Spinal cord (tissue), 10 donors: ENCODE measurements at places on chromosomes 6 and 20.

DNA sequence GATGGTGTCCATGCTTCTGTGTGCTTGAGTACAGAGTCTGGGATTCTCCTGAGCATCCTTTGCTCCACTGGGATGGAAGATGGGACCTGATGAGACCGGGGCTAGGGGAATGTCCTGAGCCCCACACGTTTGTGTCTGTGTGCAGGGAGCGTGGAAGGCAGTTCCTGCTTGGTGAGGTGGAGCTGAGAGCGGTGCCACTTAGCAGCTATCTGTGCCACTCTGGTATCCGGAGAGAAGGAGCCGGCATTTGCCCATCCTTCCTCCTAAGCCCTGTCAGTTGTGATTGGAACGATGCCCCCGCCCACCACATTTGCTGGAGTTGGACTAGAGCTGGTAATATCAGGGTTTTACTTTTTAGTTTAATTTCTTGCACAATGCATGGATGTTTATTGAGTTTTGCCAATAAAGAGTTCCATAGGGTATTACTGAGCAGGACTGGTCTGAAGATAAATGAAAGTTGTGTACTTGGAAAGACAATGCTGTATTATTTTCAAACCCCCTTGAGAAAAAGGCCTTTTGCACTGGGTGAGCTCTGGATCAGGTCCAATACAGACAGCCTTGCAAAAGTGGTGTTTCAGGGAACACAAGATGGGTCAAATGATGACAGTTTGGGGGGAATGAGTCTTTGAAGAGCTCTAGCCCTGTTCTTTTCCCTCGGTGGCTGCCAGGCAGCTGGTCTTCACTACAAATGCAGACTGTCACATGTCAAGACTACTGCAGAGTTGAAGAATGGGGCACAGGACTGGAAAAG, 130.8 kb downstream of the SYCP2 start:
- DNase-seq = no peak

- DNase-seq = no peak
Observed at GRCh38 chr20:3652221-3652620, 11.0 kb downstream of the GFRA4 start.

DNA sequence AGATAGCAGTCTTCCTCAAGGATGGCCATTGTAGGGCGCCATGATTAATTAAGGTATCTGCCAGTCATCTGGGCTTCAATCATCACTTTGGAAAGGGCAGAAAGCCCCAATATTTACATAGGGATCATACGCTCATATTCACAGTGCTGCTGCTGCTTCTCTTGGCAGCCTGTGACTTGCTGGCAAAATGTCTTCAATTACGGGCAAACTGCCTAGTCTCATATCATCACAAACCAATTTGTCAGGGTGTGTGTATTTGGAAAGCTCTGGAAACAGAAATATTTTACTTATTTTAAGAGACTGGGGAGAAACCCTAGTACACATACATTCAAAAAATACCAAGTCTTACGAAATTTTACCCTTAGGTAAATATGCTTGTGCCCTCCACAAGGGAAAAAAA, 77.6 kb downstream of the SAMD5 start:
- DNase-seq = no peak

DNA sequence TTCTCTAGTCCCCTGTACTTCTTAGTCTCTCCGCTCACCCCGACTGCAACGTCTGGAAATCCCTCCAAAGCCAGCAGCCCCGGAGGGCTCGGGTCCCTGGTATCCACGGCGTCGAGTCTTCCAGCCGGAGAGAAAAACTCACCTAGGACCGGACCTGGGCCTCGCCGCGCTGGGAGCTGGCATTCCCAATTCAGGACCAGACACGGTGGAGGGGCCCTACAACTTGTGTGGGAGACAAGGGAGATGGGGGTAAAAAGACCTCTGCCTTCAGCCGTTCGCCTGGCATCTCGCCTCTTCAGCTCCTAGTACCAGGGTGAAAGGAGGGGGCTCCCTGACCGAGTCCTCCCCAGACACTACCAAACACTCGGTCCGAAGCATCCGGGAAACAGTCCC, 64.3 kb downstream of the GPX5 start:
- peak; percentile 24 for DNase-seq

GRCh38 chr20:32872266-32872665, 13.5 kb downstream of the EFCAB8 start:
- no peak for DNase-seq

DNA sequence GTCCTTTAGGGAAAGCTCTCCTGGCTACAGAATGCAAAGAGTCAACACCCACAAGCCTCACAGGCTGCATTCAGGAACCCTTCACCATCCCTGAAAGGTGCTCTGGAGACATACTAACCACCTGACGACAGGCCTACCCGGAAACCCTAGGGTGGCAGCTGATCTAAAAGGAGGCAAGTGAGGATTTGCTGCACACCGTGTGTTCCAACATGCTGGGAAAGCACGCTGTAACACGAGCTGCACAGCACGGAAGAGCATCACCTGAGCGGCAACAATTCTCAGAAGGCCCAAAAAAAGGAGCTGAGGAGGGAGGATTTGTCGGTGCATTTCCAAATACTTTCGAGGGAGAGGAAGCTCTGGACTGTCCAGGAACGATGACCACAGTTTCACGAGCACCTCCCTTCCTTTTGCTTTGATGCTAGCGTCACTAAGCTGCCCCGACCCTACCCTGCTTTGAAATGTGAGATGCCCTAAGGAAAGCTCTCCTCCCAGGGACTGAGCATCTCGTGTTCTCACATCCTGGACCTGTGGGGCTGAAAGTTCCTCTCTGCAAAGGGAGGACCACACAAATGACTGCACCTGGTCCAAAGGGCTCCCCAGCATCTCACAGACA, 87.0 kb downstream of the PPP1R3G start:
- no peak for DNase-seq

DNA sequence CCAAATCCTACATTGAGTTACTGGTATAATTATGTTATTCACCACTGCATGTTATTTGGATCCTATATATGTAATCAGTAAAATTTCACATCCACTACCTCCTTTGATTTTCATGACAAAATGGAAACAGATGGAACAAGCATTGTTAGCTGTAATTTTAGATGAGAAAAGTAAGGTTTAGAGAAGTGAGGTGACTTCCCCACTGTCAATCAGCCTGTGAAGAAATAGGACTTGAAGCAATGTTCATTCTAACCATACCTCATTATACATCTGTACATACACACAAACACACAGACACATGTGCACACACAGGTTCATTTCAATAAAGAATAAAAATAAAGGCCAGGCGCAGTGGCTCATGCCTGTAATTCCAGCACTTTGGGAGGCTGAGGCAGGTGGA, 23.7 kb upstream of the QKI start:
- no peak for DNase-seq

DNA sequence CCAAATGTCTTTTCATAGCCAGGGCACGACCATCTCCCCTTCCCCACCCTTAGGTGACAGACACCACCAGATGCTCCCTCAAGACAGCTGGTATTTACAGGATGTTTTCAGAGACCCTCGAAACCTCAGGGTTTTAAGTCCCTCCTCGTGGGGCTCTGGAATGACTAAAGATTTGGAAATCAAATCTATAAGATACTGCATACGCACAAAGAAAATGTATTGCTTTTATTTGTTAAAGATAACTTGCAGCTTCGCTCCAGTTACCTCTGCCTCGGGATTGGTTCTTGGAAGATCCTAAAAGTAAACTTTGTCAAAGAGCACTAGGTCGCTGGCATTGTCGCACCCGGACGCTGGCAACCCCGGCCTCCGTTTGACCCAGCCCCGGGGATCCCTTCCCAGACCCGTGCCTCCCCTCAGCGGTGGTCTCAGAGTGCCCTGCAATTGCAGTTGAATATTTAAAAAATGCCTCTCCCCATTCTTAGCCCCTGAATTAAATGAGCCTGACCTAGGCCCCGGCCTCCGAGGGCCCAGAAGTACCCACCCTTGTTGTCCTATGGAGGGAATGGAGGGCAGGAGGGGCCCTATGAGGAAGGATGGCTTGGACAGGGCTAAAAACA, 7.1 kb downstream of the PAX1 start:
- DNase-seq = no peak

- no peak for DNase-seq
Observed at GRCh38 chr20:44288252-44288651, 22.8 kb downstream of the FITM2 start.

DNA sequence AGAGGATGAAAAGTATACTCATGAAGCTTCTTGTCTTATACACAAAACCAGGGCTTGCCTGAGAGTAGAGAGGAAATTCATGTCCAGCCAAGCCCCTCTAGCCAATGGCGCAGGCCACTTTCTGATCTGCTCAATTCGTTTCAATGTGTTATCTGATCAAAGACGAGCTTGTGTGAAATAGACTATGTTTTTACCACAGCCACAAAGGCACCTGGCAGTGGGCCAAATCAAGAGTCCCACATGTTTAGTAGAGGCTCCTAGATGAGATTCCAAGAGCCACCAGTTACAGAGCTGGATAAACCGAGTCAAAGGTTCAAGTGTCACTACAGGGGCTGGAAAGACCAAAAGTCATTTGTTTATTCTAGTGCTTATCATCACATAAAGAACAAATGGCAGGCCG, 34.9 kb downstream of the GPLD1 start:
- no peak for DNase-seq

DNA sequence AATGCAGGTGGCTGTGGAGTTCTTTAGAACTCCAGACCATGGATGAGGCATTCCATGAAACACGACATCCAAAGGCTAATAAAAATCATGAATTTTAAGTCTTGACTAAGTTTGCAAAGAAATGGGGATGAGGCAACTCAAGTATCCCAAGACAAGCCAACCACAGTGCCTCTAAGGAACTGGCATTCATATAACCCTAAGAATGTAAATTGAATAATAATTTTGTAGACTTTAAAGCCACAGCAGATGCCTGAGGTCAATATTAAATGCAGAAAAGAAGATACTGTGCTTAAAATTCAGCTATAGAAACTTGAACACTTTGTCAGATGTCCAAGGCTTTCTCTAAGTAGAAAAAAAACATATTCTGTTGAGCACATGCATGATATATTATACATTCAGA, 54.5 kb downstream of the TFAP2B start:
- no peak for DNase-seq

DNA sequence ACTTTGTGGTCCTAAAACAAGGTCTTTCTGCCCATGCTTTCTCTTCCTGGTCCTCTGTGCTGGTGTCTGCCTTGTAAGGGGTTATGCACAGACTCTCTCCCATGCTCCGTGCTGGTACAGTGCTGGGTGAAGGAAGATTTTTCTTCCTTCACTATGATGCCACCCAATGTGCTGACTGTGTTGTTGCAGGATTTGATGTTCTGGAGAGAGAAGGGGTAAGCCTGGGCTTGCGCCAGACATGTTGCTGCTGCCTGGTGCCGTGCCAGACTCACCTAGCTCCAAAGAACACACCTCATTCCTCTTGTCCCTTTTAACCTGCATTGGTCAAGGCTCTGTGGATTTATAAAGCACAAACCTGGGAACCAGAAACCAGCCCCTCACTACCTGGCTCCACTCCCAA, 28.4 kb upstream of the ARMH2 start:
- DNase-seq = no peak

DNA sequence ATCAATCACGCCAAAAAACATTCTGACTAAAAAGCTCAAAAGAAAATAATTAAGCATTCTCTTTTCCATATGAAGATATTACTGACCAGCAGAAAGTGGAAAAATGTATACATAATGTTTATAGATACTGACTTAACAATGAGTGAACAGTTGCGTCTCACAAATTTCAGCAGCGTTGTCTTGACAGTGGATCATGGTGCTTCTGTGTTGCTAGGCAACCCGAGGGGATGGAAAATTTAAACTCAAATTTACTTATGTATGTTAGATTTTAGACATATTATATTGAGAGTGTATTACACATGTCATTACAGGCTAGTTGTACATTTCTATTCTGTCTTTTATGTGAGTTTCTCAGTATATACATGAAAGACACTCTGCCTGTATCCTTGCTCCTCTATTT, 110.2 kb downstream of the LAMA2 start:
- no peak for DNase-seq

- no peak for DNase-seq
Observed at GRCh38 chr6:43524483-43524961, 7.6 kb downstream of the POLR1C start.

GRCh38 chr6:142408409-142408808, 106.6 kb downstream of the ADGRG6 start:
- no peak for DNase-seq

DNA sequence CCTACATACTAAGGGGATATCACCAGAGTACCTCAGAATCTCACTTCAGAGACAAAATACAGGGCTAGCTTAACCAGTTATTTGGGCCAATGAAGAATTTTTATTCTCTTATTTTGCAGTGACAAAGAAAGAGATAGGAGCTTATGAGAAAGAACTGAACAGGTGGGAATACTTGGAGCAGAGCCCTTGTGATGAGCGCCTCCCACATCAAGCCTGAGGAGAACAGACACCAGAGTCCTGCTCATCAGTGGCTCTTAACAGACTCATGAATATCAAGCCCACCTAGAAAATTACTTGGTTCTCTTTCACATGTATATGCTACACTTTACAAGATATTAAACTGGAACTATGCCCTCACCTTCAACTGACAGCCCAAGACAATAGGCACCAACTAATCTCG, 99.0 kb downstream of the FAXC start:
- no peak for DNase-seq

DNA sequence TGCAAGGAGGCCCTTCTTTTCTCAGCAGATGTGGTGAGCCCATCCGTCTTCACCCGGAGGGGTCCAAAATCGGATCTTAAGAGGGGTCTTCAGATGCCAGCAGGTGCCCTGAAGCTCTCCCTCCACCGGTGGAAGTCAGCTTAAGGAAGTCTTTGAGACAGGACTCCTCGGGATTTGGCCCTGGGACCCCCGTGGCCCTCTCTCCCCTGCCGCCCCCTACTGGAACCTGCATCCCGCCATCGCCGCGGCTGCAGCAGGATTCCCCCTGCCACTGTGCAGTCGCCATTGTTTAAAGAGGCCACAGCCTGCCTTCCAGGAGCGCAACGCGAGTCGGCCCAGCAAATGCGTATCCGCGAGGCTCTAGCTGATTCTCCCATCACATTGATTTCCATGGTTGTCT, 292.5 kb upstream of the ZNF337 start:
- DNase-seq = no peak

- no peak for DNase-seq
Observed at GRCh38 chr20:55953201-55953600, 52.1 kb downstream of the CBLN4 start.

DNA sequence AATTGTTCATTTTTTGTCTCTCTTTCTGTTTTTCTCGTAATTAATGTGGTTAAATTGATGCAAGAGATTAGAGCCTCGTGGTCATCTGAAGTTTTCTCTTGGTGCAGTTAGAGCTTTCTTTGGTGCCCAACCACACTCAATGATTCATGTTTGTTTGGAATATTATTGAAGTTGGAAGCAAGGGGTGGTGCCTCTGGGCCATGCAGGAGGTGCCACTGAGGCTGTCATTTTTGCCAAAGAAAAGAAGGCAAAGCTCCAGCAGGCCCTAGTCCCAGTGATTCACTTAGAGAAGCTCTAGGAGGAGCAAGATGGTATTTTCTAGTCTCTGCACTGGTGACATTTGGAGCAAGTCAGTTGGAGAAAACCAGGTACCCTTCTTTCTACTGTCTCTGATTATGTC, 144.5 kb upstream of the RALGAPA2 start:
- DNase-seq = no peak

DNA sequence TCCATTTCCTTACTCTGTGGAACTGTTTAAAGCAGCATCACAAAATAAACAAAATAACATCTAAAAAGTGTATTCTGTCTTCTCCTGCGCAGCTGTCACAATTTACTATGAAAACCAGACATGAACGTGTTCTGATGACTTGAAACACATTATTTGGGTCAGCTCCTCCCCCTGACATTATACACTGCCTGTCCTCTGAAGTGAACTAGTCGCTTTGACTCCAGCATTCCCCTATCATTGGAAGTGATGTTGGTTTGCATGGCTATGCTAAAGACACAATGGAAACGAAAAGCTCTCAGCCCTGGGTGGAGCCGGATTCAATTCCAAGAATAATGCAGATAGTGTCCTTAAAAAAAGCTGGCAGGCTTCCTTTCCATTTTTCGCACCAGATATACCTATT, 125.9 kb downstream of the FYN start:
- no peak for DNase-seq
